ENCODE measurements at places on chromosomes 3 and 15. TPM values are rescaled to one million over a fixed set of nuclear protein-coding genes. Genes with fewer than 3 reads are reported as not detected.
A peak's percentile ranks its signal among the peaks of the same experiment; 100 is the strongest.

DNA sequence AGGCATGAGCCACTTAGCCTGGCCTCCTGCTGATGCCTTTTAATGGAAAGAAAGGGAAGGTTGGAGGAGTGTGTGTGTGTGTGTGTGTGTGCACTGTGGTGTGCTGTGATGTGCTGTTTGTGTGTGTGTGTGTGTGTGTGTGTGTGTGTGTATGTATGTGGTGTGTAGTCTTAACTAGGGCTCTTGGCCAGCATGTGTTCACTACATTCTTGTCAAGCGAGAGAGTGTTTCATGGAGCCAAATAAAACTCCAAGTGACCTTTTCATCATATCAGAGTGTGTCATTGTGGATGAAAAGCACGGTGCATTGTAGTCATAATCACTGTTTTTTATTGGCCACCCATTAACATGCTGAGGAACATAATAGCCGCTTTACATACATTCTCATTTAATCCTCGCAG is 30.8 kb upstream of the BHLHE40 start:
- H3K36me3 ChIP-seq = no peaks in the 10 kb centered on the region
- H3K4me1 ChIP-seq = no peaks in the 10 kb centered on the region
- no peak overlapping the region for H3K27ac ChIP-seq
- no peak overlapping the region for H3K4me3 ChIP-seq
- no peaks in the 10 kb centered on the region for H3K27me3 ChIP-seq

The GNAT1 gene
- total RNA-seq = not detected

The SNTN gene
- not detected for total RNA-seq

GRCh38 chr3:196218155-196218712 is 1.9 kb downstream of the SLC51A start:
- H3K4me1 ChIP-seq = peaks cover 26% of the 10 kb centered on the region
- peaks cover 4% of the 10 kb centered on the region for H3K27me3 ChIP-seq
- H3K27ac ChIP-seq = no peak overlapping the region
- H3K36me3 ChIP-seq = no peaks in the 10 kb centered on the region
- no peak for DNase-seq

- no peak overlapping the region for H3K4me3 ChIP-seq
- no peak overlapping the region for H3K27ac ChIP-seq
- H3K36me3 ChIP-seq = no peaks in the 10 kb centered on the region
- DNase-seq = no peak
- H3K4me1 ChIP-seq = peaks cover 6% of the 10 kb centered on the region
Observed at GRCh38 chr3:69304396-69304795, 81.5 kb downstream of the FRMD4B start.

The ZMYND10 gene
- 3.5 TPM for total RNA-seq

The TLNRD1 gene
- 34.2 TPM for total RNA-seq

- H3K4me3 ChIP-seq = no peak overlapping the region
- peaks cover 8% of the 10 kb centered on the region for H3K36me3 ChIP-seq
- H3K27me3 ChIP-seq = no peaks in the 10 kb centered on the region
- H3K27ac ChIP-seq = no peak overlapping the region
Observed at GRCh38 chr3:126003447-126004190, 34.6 kb downstream of the ROPN1B start.

GRCh38 chr3:133295199-133295901 is 104.5 kb upstream of the BFSP2 start:
- H3K4me3 ChIP-seq = no peak overlapping the region
- no peaks in the 10 kb centered on the region for H3K4me1 ChIP-seq

DNA sequence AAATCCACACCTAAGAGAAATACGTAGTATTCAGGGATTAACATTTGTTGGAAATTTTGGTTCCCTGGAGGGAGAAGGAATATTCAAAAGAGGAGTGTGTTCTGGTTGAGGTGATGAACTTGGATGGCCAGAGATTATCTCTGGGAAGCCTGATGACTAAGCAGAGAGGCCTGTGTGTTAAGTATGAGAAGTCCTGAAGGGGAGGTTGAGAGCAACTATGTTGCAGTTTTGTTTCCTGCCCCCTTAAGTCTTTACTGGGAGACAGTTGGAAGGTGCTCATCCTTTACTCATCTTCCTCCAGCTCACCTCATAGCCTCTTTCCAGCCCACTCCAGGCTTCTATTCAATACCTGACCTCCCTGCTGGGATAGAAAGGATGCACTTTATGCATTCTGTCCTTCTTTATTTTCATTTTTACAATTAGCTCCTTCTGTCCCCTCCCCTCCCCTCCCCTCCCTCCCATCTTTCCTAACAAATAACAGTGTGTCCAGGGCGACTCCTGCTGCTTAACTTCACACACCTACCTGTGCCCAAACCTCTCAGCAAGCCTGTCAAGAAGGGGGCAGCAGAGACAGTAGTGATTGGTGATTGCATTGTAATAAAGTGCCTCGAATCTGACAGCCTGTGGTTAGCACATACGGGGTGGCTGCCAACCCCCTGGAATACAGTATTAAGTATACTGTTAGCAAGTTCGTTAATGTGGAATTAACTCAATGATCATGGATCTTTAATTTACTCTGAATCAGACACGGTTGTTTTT is 11.9 kb downstream of the RAP2B start:
- DNase-seq = no peak
- H3K27ac ChIP-seq = no peak overlapping the region
- peaks cover 7% of the 10 kb centered on the region for H3K4me1 ChIP-seq
- no peaks in the 10 kb centered on the region for H3K27me3 ChIP-seq
- peaks cover 10% of the 10 kb centered on the region for H3K36me3 ChIP-seq

DNA sequence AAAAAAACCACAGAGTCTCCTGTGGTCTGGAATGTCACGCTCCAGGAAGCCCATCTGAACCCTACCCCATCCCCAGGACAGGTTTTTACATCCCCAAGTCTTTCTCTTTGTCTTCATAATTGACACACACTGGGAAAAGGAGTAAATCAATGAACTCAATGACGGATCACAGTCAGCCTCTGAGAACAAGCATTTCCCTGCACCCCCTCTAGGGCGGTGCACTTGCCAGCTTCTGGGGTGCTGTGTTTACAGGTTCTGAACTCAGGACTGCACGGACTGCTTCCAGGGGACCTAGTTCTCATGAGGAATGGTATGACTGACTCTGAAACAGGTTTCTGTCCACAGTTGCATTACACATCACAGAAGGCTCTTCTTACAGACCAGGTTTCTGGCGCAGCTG is 81.1 kb downstream of the NUP210 start:
- H3K27ac ChIP-seq = no peak overlapping the region
- peaks cover 61% of the 10 kb centered on the region for H3K36me3 ChIP-seq
- H3K27me3 ChIP-seq = no peaks in the 10 kb centered on the region
- H3K4me1 ChIP-seq = peaks cover under 1% of the 10 kb centered on the region
- no peak for DNase-seq

- no peaks in the 10 kb centered on the region for H3K4me1 ChIP-seq
- H3K27ac ChIP-seq = no peak overlapping the region
- DNase-seq = no peak
Observed at GRCh38 chr3:190038050-190038933, 82.4 kb downstream of the P3H2 start.

The DRD3 gene
- total RNA-seq = not detected

- H3K4me1 ChIP-seq = peaks cover 77% of the 10 kb centered on the region
- no peaks in the 10 kb centered on the region for H3K27me3 ChIP-seq
- H3K36me3 ChIP-seq = peaks cover 88% of the 10 kb centered on the region
- H3K27ac ChIP-seq = no peak overlapping the region
Observed at GRCh38 chr3:105773291-105773690, 95.5 kb downstream of the CBLB start.

DNA sequence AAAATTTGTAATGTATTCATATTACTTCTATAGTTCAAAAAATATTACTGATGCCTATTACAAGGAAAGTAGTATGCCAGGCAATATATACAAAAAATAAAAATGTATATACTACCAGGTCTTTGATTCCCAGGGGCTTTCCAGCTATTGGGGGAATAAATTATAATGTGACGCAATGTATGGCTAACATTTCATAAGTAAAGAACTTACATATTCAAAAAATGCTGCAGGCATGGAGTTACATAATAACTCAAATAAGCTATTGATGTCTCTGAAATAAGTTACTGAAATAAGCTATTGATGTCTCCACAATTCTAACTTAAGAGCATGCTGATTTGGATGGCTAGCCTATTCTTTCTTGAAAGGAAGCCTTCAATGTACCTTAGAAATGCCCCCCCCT is 30.2 kb downstream of the MCCC1 start:
- DNase-seq = no peak
- H3K36me3 ChIP-seq = peaks cover 42% of the 10 kb centered on the region
- no peak overlapping the region for H3K4me3 ChIP-seq

The TERB2 gene
- total RNA-seq = not detected

GRCh38 chr15:40493089-40493840 is 22.5 kb downstream of the CHST14 start:
- no peaks in the 10 kb centered on the region for H3K36me3 ChIP-seq
- H3K4me1 ChIP-seq = peaks cover 20% of the 10 kb centered on the region
- peak; percentile 57 for DNase-seq
- no peaks in the 10 kb centered on the region for H3K27me3 ChIP-seq
- peak overlapping the region; percentile 15 for H3K4me3 ChIP-seq

The CCRL2 gene
- 5.3 TPM for total RNA-seq

The CYP11A1 gene
- not detected for total RNA-seq

- DNase-seq = no peak
- no peak overlapping the region for H3K4me3 ChIP-seq
- no peaks in the 10 kb centered on the region for H3K36me3 ChIP-seq
- no peaks in the 10 kb centered on the region for H3K4me1 ChIP-seq
Observed at GRCh38 chr3:181791056-181791955, 79.6 kb downstream of the SOX2 start.

GRCh38 chr15:49438962-49439631 is 16.1 kb downstream of the FGF7 start:
- H3K27me3 ChIP-seq = peaks cover 4% of the 10 kb centered on the region
- no peaks in the 10 kb centered on the region for H3K4me1 ChIP-seq
- DNase-seq = no peak
- H3K4me3 ChIP-seq = no peak overlapping the region
- H3K36me3 ChIP-seq = no peaks in the 10 kb centered on the region

DNA sequence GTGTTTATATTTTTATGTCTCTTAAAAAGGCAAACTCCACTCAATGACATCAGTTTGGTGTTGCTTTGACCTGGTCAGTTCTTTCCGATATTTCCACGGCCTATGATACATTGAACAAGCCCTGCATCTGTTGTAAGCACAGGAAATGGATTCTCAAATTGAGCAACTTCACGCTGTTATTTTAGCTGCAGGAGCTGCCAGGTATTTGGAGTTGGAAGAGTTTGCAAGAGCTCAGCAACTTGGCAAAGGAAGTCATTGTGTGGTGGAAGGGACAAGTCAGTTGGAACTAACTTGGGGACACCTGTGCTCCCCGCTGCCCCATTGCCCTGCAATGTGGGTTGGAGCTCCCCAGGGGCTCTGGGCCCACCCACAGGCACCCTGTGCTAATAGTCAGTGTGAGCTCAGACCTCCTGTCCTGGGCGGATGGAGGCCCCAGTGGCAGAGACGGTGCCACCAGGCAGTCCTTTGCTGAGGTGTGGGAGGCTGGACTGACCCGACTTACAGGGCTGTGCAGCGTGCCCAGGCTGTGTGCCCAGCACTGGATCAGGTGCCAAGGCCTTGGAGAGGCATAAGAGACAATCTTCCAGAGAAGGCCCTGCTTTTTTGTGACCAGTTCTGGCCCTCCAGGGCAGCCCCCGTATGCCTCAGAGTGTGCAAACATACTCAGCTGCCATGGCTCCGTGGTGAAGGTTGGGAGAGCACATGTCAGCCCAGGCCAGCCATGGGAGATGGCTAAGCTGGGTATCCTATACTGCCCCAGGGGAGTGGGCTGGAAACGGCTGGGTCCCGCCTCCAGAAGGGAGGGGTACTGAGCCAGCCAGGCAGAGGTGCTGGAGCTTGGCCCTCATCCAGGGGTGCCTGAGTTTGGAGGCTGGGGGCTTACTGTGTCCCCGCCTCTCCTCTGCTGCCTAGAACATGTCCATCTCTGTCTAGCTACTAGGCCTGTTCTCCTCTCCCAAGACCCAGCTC is 43.5 kb downstream of the KY start:
- no peak for DNase-seq
- no peaks in the 10 kb centered on the region for H3K4me1 ChIP-seq
- no peaks in the 10 kb centered on the region for H3K36me3 ChIP-seq
- peaks cover 4% of the 10 kb centered on the region for H3K27me3 ChIP-seq
- no peak overlapping the region for H3K4me3 ChIP-seq
- H3K27ac ChIP-seq = no peak overlapping the region

- H3K27ac ChIP-seq = no peak overlapping the region
- peaks cover 41% of the 10 kb centered on the region for H3K36me3 ChIP-seq
- no peaks in the 10 kb centered on the region for H3K4me1 ChIP-seq
- no peak for DNase-seq
Observed at GRCh38 chr3:12598890-12599289, 42.0 kb downstream of the MKRN2 start.

GRCh38 chr15:74196175-74196574 is 6.4 kb downstream of the STRA6 start:
- H3K4me1 ChIP-seq = no peaks in the 10 kb centered on the region
- H3K27ac ChIP-seq = no peak overlapping the region
- DNase-seq = no peak
- no peaks in the 10 kb centered on the region for H3K36me3 ChIP-seq
- no peak overlapping the region for H3K4me3 ChIP-seq
- H3K27me3 ChIP-seq = no peaks in the 10 kb centered on the region

The PLXND1 gene
- 1.4 TPM for total RNA-seq

- peaks cover 57% of the 10 kb centered on the region for H3K4me1 ChIP-seq
- no peak for DNase-seq
- H3K27me3 ChIP-seq = no peaks in the 10 kb centered on the region
- no peak overlapping the region for H3K4me3 ChIP-seq
Observed at GRCh38 chr3:111571907-111572460, 23.2 kb downstream of the ZBED2 start.

The LRRC34 gene
- total RNA-seq = 4.7 TPM

GRCh38 chr15:100147828-100148227 is 193.9 kb downstream of the ADAMTS17 start:
- H3K36me3 ChIP-seq = peaks cover 5% of the 10 kb centered on the region
- H3K27me3 ChIP-seq = no peaks in the 10 kb centered on the region
- no peak for DNase-seq
- H3K4me3 ChIP-seq = no peak overlapping the region
- H3K4me1 ChIP-seq = no peaks in the 10 kb centered on the region

DNA sequence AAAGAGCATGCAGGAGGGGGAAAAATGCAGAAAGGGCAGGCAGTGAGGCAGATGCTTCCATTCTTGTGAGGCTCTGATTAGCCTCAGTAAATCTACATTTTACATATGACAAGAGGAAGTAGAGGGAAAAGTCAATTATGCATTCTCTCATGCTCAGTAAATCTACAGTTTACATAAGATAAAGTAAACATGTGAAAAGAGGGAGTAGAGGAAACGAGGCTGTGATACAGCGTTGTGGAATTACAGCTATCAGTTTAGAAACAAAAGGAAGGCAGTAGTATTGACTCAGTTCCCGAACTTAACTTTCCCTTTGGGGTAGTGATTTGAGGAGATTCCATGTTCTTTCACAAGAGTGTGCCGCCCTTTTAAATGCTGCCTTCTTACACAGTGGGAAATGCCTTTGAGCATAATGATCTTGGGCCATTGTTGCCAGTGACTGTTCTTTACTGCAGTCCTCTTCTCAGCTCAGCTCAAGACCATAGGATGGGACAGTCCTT is 39.3 kb downstream of the OSTN start:
- H3K4me1 ChIP-seq = peaks cover 5% of the 10 kb centered on the region
- no peaks in the 10 kb centered on the region for H3K36me3 ChIP-seq
- no peak overlapping the region for H3K4me3 ChIP-seq
- no peak for DNase-seq
- no peak overlapping the region for H3K27ac ChIP-seq
- peaks cover 13% of the 10 kb centered on the region for H3K27me3 ChIP-seq

All from activated CD4-positive, alpha-beta T cell treated with anti-CD3 and anti-CD28 coated beads, Interleukin-2, amount 10 ng/mL, durations not matched to agents 7 days and 5 days (primary cell).